Fibroblast of mammary gland (primary cell): ENCODE measurements at places on chromosomes 3 and 15.

DNA sequence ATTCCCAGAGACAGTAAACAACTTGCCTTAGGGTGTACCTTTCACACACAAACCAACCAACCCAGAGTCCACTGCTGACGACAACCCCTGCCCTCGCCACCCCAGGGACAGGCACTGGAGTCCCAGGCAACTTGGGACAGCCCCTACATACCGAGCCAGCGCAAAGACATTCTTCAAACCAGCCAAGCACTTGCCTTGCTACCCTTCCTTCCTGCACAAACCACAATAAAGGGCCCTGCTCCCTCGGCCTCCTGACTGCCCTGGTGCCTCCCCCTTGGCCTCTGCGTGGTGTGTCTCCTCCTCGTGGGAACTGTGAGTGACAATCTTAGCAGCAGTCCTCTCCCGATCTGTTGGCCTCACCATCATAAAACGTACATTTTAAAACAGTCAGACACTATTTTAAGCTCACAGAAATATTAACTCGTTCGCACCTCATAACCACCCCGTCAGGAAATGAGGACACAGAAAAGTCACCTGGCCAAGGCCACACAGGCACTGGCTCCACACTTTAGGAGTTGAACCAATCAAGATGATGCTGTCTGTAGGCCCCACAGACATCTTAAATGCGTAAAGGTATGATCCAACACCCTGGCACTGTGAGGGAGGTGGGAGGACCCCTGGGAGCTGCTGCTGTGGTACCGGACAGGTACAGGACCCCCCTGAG, 113.8 kb downstream of the ADCY5 start:
- no peak for DNase-seq

DNA sequence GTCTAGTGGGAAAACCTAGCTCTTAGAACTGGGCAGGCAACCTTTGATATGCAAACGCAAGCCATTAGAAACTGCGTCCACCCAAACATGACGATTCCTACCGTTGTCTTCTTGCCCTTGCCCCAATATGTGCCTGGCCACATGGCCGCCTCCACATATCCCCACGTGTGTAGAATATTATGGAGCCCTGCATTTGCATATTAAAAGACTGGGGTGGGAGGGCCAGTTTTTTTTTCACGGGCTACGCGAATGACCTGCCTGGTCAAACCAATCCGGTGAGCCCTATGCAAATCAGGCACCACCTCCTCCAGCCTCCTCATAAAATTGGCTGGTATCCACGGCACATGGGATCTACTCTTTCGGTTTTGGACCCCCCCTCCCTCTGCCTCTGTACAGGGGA, 381.0 kb upstream of the RGMA start:
- no peak for DNase-seq

GRCh38 chr15:86041399-86041798, 38.3 kb upstream of the AGBL1 start:
- DNase-seq: no peak

DNA sequence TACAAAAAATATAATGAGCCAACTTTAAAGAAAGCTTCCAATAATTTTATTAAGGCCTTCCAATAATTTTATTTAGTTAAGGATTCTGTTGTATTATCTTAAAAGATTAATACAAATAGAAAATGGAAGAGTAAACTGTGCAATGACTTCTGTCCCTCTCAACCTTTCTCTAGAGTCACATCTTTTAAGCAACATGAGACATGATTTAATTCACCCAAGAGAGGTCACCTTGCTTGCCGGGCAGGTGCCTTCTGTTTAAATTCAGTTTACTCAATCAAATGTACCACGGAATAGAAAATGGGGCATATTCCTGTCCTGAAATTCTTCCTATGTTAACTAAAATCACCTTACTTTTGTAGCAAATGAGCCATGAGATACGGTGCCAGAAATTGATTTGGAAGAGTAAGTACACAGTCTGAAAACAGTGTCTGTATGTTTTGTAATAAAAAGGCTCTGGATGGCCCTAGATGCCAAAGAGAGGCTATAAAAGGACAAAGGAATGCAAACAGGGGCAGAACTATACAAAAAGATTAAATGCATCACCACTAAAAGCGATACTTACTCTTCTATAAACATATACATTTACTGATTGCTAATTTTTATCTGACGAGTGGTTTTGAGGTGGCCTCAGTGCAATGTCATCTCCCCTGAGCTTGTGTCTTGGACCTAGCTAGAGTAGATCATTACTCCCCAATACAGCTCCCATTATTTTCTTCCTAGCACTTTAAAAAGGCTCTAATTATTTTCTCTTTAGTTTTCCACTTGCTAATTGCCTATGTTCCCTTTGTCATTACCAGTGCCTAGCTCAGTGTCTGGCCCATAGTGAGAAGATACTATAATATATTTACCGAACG, 134.0 kb downstream of the FHIT start:
- no peak for DNase-seq

DNA sequence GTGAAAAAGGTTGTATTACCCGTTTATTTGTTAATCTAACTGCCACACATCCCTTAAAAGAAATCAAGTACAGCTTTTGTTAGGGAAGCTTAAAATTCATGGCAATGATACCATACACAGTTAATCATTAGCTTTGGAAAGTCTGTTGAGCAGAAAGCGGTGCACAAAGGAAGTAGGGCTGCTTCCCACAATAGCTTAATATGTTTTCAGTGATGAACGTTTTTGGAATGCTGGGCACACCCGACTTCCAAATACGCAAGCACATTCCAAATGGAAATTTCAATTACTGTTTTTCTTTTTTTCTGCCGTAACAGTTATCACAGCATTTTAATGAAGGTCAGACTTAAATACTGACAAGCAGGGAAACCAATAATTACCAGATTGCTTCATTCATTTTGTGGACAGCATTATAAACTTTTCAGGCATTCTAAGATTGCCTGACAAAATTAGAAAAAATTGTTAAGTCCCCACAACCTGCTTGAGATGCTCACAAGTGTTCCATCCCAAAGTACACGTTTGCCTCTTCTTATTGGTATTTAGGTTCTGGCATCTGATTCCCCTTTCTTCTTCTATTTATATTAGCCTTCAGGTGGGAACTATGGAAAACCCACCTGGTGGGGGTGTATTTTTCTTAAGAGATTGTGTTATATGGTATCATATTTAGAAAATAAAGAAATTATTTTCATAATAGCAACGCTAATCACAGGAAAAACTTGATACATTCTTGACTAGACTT, 1.1 kb upstream of the ECT2 start:
- DNase-seq: peak; percentile 96

GRCh38 chr3:188365988-188366698, 212.2 kb downstream of the LPP start:
- DNase-seq: no peak

DNA sequence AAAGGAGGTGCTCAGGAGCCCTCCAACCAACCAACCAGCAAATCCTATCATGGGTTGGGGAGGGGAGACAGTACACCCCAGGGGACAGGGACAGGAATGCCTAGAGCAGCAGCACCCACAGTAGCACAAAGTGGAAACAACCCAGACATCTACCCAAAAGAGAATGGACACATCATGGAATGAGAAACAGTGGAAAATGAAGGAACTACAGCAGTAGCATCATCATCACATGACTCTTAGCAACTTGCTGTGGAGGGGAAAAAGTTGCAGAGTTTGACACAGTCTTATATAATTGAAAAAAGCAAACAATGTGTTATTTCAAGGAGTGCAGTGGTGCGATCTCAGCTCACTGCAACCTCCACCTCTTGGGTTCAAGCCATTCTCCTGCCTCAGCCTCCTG, 11.0 kb downstream of the C3orf22 start:
- DNase-seq: no peak

- DNase-seq: no peak
Observed at GRCh38 chr3:126126811-126127431, 43.0 kb upstream of the SLC41A3 start.

- DNase-seq: no peak
Observed at GRCh38 chr15:48516121-48516520, 129.4 kb downstream of the FBN1 start.

- no peak for DNase-seq
Observed at GRCh38 chr15:69591905-69592508, 139.4 kb downstream of the RPLP1 start.

DNA sequence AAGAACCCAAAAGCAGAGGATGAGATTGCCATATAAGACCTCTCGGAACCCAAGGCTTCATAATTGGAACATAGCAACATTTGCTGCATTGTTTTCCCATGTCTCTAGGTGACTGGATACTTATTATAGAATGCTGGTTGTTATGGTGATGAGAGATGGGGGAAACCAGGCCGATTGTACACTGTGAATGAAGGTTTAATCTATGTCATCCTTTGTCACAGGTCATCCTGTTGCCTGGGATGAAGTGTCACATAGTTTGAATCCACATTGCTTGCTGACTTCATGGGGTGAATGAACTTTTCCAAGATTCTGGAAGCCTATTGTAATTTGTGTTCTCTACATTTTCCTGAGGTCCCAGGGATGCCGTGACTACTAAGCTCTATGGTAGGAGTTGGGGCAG, 41.8 kb downstream of the CLEC3B start:
- no peak for DNase-seq

DNA sequence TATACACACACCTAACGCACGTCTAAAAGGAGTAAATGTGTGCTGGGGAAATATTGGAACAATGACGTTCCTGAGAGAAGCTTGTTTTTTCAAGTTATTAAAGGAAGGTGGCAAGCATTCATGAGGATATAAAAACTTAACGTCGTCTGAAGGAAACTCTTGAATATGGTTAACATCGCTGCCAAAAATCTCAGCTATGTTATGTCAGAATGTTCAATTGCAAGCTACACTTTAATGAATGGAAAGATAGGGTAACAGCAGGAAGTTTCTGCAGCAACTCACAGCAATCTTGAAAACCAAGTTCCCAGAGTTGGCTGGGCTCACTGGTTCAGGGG, 54.3 kb upstream of the MEF2A start:
- DNase-seq: peak; percentile 9

DNA sequence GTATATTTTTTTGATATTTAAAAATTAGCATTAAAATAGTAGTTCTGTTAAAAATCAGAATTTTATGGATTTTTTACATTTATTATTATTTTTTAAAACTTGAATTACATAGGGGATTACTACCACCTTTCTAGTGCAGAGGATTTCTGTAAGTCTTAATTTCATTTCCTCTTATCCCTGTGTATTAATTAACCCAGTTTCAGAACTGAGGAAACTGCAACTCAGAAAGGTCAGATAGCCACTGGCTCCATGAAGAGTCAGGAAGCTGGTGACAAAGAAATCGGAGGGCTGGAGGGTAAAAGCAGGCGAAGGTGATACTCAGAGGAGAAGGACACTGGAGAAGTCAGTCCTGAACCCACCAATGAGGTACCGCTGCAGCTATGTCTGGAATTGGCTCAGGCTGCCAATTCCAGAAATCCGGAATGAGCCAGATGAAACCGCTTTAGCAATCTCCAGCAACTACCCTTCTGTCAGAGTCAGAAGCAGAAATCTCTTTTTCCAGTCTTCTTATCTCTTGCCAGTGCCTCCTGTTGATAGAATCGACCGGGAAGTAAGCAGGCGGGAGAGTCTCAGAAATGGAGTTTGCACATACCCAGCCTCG, 308.5 kb downstream of the SV2B start:
- peak; percentile 19 for DNase-seq

DNA sequence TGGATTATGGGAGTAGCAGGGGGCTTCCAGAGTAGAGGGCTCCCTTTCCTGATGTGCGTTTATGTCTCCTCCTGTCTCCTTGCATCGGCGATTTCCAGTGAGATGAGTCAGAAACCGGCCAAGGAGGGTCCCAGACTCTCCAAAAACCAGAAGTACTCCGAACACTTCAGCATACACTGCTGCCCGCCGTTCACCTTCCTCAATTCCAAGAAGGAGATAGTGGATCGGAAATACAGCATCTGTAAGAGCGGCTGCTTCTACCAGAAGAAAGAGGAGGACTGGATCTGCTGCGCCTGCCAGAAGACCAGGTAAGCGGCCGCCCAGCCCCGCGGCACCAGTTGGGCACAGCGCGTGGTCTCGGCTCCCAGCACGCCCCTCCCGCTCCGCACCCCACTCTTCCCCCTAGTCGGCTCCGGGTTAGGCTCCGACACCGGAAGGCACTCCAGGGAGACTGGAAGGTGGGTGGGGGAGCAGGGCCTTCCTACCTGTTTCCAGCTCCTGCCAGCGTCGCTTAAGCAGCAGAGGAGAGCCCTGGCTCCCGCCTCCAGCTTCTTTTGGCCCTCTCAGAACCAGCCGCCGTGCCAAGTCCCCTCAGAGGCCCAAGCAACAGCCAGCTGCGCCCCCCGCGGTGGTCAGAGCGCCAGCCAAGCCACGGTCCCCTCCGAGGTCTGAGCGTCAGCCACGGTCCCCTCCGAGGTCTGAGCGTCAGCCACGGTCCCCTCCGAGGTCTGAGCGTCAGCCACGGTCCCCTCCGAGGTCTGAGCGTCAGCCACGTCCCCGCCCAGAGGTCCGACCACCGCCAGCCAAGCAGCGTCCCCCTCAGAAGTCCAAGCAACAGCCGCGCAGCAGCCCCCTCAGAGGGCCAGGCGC, 34.7 kb downstream of the MOBP start:
- DNase-seq: no peak

DNA sequence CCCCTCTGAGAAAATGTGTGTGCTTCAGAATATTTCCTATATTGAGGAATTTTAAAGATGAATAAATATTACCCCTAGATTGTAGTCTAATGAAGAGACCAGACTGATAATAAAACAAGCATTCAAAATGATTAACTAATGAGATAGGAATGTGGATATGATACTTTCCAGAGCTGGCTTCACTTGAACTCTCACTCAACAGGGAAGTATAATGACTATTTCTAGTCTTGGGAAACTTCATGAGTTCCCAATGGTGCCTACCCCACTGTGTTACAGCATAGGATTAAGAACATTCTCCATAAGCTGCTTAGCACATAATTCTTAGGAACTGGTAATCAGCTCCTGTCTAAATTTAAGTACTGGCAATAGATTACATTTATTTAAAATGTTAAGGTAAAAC, 261.5 kb upstream of the ZNF385D start:
- peak; percentile 73 for DNase-seq

DNA sequence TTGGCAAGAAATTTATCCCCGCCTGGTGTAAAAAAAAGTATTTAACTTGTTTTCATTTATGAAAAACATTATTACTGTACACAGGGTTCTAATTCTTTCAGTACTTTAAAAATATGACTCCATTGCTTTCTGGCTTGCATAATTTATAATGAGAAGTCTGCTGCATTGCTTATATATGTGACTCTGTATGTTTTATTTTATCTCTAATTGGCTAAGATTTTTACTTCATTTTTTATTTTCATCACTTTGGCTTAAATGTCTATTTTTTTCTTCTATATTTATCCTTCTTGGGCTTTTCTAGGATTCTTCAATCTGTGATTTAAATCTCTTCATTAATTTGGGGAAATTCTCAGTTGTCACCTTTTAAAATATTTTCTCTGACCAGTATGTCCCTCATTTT, 636.6 kb upstream of the NR2F2 start:
- peak; percentile 19 for DNase-seq

DNA sequence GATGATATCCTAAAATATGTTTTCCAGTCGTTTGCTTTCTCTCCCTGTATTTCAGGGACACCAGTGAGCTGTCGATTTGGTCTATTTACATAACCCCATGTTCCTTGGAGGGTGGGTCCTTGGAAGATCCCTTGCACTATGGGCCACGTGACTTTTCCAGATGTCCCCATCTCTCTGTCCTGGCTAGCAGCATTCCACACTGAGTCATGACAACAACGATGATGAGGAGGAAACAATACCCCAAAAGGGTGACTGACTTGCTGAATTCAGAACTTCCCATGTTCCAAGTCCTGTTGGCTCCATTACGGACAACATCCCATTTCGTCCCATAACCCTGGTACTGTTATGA, 134.3 kb downstream of the NSMCE3 start:
- peak; percentile 28 for DNase-seq
